ENCODE measurements at places on chromosomes 7 and 10.

GRCh38 chr10:17790651-17791050, 18.5 kb upstream of the MRC1 start:
- no peak for DNase-seq

- no peak for DNase-seq
Observed at GRCh38 chr10:61993711-61994401, 92.4 kb downstream of the ARID5B start.

DNA sequence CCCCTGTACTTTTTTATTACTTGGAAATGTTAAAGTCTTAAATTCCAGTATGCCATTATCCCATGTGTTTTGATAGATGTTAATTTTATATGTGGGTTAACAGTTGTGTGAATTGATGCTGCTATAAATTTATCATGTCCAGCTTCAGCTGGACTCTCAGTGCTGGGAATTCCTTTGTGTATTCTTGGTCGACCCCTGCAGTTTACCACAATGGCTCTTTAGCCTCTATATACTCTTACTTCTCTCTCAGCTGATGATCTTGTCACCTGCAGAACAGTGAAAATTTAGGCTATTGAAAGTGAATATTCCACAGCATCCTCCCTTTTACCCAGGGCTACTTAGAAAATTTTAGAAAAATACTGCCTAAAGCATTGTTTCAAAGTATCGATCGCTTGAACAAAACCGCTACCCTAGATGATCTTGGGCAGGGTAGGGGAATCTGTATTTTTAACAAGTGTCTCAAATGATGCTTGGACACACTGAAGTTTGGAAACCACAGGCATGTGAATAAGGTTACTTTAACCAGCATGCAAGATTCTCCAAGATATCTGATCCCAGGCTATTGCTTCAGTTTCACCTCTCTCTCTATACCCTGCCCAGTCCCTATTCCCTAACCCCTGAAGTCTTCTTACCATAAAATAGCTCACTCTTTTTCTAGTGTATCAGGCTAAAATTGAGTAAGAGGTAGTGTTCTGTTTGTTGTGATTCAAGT, 25.4 kb downstream of the LCOR start:
- no peak for DNase-seq

DNA sequence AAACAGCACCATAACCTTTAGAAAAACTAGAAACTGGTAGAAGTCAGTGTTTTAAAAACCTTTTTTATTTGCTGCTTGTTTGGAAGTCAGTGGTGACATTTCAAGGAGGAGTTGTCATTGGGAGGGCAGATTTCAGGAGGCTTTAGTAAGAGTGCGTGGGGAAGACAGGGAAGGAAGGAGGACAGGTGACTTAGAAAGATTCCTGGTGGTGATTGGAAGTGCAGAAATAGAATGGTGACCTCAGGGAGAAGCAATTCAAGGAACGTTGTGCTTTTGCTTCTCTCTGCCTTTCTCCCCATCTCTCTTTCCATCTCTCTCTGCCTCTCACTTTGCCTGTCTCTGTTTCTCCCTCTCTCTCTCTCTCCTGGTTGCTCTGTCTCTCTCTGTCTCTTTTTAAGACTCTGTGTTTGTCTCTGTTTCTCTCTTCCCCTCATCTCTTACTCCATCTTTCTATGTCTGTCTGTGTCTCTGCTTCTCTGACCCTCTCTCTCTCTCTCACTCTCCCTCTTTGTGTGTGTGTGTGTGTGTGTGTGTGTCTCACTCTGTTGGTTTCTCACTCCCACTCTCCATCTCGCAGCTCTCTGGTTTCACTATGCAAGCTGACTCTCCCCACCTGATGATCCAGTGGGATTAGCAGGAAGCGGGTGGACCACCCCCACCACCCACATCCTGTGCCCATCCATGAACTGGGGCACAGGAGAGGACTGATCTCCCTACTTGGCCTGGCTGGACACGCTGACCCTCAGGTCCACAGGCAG, 10.9 kb upstream of the PFKP start:
- DNase-seq: no peak

DNA sequence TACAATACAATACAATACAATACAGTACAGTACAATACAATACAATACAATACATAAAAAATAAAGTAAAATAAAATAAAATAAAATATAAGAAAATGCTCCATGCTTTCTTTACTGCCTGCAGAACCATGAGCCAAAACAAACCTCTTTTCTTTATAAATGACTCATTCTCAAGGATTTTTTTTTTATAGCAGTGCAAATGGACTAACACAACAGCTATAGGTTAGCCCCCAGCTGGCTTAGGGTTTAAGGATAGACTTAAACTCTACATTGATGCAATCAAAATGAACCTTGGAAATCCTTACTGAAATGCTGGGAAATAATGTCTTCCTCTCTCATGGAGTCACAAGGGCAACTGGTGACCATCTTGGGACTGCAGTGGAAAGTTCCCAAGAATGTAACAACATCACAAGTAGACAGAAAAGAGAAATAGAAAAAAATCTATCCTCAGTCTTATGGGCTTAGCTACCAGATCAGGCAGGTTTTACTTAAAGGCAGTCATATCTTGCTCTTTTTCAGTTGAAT, 348.9 kb downstream of the ARL4A start:
- DNase-seq: no peak

DNA sequence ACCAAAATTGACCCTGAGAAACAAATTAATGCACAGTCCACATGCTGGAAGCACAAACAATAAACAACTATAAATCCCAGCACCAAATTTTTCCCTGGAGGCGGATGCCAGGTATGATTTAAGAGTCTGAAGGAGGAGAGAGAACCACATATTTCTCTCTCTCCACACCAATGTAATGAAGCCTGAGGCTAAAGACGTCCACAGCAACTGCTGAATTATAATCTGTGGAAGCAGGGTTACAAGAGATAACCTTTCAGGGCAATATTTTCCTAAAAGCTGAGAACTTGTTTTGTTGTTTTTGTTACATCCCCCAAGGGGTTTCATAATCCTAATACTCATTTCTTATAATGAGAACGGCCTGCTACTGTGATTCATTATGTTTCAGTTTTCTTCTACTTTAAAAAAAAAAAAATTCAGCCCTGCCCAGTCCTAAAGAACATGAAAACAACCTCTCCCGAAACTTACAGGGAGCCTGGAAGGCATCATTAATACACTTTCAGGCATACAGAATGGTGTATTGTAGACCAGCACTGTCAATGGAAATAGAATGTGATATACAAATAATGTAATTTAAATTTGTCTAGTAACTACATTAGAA, 48.5 kb upstream of the ABLIM1 start:
- DNase-seq: no peak

- DNase-seq: no peak
Observed at GRCh38 chr7:128986609-128987008, 48.9 kb downstream of the IRF5 start.

DNA sequence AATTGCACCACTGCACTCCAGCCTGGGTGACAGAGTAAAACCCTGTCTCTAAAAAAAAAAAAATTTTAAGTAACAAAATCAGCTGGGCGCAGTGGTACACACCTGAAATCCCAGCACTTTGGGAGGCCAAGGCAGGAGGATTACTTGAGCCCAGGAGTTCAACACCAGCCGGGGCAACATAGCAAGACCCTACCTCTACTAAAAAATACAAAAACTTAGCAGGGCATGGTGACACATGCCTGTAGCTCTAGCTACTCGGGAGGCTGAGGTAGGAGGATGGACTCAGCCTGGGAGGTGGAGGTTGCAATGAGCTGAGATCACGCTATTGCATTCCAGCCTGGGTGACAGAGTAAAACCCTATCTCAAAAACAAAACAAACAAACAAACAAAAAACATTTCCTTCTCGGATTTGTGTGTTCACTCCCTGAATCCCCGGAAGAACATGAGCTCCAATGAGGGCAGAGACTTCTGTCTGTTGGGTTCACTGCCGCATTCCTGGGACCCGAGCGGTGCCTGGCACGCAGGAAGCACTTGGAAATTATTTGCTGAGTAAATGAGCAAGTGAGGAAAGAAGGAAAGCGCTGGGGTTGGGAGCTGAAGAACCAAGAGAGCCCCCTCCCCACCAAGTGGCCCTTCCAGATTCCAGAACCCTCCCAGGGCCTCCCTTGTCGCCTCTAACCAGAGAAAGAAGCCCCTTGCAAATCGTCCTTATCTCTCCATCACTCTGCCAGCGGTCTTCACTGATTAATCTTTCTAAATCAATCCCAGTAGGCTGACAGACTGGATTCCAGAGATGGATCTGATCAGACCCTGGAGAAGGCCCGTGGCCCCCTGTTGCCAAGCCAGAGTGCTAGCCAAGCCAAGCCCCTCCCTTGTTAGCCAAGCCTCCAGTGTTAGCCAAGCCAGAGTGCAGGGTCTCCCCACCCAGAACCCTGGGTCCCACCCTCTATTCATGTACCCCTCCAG, 6.2 kb downstream of the TNRC18 start:
- DNase-seq: no peak

- DNase-seq: peak; percentile 77
Observed at GRCh38 chr10:102449321-102450123, 1.8 kb downstream of the C10orf95 start.

- DNase-seq: no peak
Observed at GRCh38 chr10:7436490-7437100, 25.8 kb upstream of the SFMBT2 start.

GRCh38 chr10:132395704-132396493, 1.1 kb upstream of the PWWP2B start:
- no peak for DNase-seq
